Ureter (tissue), 1 donor: ENCODE measurements at places on chromosomes 11 and 22. TPM values are rescaled to one million over a fixed set of nuclear protein-coding genes. Genes with fewer than 3 reads are reported as not detected.

DNA sequence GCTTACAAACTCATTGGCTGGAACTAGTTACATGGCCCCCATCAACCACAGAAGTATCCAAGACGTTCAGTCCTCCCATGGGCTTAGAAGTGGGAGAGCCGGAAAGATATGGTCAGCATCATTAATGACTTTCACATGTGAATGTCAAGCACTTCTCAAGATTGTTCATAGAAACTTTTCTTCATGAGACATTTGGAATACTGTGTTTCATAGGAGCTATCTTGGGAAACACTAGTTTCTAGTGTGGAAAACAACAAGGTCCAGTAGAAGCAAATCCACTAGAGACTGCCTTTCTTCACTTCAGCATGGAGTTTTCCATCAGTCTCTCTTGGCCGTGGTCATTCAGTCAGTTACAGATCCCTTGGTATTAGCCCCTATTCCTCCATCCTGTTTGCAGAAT lies 160.9 kb downstream of the C11orf91 start:
- no peak for DNase-seq

DNA sequence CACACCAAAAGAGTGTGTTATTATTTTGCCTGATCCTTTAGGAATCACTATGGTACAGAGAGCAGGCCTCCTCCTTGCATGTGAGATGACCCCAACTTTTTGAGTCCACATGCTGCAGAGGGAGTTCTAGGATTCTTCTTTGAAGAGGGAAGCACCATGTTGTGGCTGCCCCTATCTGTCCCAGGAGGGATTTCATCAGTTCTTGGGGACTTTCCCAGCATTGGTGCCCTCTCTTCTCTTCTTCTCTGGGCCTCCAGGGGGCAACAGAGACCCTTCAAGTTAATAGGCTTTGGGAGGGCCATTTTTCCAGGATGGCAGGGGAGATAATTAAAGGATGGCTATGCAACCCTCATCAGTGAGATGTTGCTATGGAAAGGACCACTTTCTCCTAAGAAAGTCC lies 3.6 kb downstream of the MMP1 start:
- no peak for DNase-seq

GRCh38 chr11:27112946-27113345 lies 72.3 kb downstream of the BBOX1 start:
- DNase-seq, result no peak

- DNase-seq, result no peak
Observed at GRCh38 chr11:696955-697491, 1.4 kb downstream of the TMEM80 start.

GRCh38 chr11:80970037-80970436 lies 1529.2 kb upstream of the TENM4 start:
- no peak for DNase-seq

DNA sequence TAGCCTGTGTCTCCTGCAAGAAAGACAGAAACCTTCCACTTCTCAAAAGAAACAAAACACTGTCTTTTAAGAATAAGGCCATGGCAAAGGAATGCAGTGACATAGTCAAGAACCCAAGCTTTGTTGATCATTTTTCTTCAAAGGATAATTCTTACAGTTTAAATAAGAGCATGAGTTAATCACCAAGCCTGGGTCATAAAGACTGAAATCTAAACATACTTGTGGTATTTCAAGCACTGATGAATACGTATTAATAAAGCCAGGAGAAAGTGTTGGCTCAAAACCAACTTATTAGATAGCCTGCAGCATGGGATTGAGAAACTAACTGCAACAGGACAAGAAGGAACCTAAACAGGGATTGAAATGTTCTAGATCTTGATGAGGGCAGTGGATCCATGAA lies 143.3 kb upstream of the MTNR1B start:
- no peak for DNase-seq

Gene NXPE4
- not detected for total RNA-seq

DNA sequence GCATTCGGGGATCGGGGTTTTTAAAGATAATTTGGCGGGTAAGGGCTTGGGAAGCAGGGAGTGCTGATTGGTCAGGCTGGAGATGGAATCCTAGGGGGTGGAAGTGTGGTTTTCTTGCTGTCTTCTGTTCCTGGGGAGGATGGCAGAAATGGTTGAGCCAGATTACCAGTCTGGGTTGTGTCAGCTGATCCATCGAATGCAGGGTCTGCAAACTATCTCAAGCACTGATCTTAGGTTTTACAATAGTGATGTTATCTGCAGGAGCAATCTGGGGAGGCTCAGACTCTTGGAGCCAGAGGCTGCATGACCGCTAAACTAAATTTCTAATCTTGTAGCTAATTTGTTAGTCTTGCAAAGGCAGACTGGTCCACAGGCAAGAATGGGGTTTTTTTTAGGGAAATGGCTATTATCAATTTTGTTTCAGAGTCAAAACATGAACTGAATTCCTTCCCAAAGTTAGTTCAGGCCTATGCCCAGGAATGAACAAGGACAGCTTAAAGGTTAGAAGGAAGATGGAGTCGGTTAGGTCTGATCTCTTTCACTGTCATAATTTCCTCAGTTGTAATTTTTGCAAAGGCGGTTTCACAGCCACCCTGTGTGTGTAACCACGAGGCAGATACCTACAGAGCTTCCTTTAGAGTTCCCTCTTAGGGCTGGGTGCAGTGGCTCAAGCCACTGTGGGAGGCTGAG lies 10.2 kb downstream of the SCGB1A1 start:
- no peak for DNase-seq

DNA sequence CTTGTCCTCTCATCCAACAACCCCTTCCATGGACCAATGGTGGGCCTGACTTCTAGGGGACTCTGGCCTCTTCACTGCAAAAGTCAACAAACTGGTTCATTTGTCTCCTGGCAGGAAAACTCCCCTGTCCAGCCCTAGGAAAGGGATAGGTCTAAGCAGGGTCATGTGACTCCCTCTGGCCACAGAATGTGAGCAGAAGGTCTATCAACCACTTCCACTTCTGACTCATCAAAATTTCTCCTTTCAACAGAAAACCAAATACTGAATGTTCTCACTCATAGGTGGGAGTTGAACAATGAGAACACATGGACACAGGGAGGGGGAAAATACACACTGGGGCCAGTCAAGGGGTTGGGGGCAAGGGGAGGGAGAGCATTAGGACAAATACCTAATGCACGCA lies 1.3 kb upstream of the ISX start:
- no peak for DNase-seq

Gene TMPRSS6
- total RNA-seq, result 0.31 TPM

DNA sequence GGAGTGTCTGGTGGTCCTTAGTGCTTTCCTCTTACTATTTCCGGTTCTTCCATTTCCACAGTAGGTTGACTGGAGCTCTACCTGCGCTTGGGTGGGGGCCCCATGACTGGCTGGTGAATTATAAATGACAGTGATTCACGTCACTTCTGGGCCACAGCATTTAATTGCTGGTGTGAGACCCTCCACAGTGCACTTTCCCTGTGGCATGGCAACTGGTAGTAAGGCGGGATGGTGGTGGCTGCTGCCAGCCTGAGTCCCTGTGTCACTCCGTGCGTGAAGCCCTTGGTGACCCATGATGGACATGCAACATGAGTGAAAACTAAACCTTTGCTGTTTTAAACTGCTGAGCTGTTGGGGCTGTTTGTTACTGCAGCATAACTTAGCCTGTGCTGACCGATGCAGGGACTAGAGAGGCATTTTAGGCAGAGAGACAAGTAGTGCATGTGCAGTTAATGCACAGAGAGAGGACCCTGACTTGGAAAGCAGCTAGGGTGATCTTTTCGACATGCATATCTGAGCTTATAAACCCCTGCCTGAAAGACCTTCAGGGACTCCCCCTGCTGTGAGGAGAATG lies 3.1 kb downstream of the PRDM11 start:
- DNase-seq, result no peak

DNA sequence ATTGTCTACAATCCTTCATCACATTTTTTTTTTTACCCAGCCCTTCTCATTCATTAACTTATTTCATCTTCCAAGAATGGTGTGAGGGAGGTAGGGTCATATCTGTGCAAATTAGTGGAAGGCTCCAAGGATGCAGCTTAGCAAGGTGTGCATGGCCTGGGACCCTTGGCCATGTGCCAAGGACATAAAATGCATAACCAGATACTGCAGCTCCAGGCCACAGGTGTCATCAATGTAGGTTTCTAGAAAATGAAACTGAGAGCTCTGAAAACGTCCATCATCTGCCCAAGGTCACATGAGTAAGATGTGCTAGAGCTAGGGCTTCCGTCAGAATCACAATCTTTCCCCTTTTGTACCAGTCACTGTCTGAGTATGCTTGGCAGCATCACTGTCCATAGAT lies 29.8 kb downstream of the ANKK1 start:
- DNase-seq, result no peak

Gene OR56A1
- total RNA-seq, result 0.05 TPM

Gene OR51B4
- 0.42 TPM for total RNA-seq

DNA sequence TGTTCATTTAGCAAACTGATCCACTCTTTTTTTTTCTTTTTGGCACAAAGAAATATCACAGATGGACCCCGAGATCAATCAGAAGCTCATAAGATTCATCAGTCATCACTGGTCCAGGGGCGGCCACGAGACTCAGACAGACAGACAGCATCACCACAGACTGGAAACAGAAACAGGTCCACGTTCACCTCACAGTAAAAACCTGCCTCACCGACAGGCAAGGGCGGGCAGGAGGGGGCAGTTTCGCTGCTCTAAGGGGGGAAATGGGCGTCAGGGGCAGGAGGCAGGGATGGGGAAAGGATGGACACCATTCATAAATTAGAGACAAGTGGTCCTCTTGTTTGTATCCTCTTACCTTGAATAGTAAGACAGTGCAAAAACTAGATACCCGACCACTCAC lies 16.5 kb downstream of the CHST1 start:
- DNase-seq, result peak; percentile 32

- DNase-seq, result no peak
Observed at GRCh38 chr22:44496844-44497217, 1.2 kb downstream of the RTL6 start.

Gene OR8D1
- not detected for total RNA-seq

- DNase-seq, result no peak
Observed at GRCh38 chr11:66670816-66671215, 6.9 kb downstream of the RBM4B start.

GRCh38 chr11:32432565-32432964 lies 2.8 kb downstream of the WT1 start:
- no peak for DNase-seq

DNA sequence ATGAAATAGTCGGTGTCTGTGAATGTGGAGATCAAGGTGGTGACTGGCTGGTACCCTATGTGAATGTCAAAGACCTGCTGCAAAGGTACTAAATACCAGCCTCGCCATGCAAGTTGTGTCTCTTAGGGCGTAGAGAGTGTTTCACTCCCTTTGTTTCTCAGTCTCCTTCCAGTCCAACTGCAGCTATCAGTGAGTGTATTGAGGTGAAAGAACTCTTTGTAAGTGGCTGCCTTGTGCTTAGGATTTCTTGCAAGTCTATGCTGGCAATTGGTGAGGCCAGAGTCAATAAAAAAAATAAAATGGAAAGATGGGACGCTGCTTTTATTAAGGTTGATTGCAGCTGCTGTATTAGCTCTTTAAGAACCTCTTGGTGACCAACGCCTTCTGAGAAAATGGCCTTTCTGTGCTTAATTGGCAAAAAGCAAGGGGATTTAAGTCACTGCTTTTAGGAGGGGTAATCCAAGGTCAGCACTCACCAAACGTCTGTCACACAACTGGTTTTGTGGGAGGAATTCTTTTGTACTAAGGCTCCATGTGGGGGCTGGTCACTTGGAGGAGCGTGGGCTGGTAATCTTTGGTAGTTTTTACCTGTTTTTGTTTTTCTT lies 95.1 kb downstream of the PARVA start:
- DNase-seq, result no peak

- DNase-seq, result peak; percentile 54
Observed at GRCh38 chr11:95229993-95230809, 801 bp downstream of the SESN3 start.

DNA sequence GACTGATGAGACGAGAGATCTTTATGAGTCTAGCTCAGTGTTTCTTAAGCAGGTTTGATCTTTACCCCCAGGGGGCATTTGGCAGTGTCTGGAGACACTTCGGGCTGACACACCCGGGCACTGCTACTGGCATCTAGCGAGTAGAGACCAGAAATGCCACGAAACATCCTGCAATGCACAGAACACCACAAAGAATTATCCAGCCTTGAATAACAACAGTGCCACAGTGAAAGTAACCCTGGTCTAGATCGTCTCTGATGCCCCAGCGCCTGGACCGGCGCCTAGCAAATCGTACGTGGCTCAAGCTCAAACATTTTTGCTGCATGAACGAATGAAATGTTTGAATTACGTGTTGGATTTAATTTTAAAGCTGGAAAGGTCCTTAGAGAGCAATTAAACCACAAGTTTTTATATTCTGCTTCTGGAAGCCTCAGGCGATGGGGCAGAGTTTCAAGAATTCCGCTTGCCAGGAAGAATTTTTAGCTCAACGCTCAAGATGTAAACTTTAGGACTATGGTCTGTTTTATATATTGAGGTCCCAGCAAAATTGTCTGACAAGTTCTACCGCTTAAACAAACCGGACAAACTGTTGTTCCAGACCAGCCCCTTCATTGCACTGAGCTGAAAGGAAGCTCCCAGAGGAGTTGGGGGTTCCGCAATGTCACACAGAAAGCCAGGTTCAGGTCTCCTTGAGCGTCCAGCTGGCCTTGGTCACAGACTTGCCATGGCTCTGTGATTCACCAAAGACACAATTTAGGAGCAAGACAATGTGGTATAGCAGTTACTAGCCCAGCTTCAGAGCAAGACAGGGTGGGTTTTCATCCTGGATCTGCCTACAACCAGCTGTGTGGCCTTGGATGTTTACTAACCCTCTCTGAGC lies 44.2 kb upstream of the SMTN start:
- DNase-seq, result no peak

- DNase-seq, result no peak
Observed at GRCh38 chr11:76230392-76230791, 24.1 kb upstream of the WNT11 start.

DNA sequence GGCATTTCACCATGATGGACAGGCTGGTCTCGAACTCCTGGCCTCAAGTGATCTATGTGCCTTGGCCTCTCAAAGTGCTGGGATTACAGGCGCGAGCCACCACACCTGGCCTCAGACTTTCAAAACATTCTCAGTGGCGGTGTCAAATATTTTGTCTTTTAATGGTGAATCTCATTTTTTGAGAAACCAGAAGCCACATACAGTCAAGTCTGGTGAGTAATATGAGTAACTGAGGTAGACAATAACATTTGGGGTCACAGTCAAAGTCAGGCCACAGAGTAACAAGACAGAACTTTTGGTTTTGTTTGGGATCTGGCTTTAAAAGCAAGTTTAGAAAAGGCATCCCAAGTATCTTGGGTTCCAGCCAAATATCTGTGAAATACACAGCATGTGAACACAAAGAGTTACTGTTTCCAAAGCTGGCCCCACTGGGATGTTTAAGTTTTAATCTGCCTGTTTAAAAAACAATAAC lies 5.6 kb upstream of the TMA7B start:
- DNase-seq, result no peak

- DNase-seq, result no peak
Observed at GRCh38 chr11:45860764-45861510, 13.7 kb downstream of the CRY2 start.

GRCh38 chr22:31627223-31627731 lies 34.7 kb downstream of the PISD start:
- DNase-seq, result no peak

DNA sequence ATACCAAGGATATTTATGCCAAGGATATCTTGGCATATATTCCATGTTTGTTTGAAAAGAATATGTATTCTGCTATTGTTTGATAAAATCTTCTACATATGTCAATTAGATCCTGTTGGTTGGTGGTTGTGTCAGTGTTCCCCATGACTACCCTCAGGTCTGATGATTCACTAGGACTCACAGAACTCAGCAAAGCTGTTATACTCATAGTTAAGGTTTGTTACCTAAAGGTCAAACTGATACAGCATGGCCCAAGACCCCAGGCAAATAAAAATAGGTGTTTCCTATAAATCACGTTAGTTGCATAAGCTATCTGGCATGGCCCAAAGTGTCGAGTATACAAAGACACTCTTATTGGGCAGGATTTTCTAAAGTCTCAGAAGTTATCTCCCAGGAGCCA lies 30.2 kb upstream of the B3GNT6 start:
- DNase-seq, result no peak
